Fibroblast of skin of right biceps (primary cell): ENCODE measurements at places on chromosomes 12 and 14.
A peak's percentile ranks its signal among the peaks of the same experiment; 100 is the strongest.

DNA sequence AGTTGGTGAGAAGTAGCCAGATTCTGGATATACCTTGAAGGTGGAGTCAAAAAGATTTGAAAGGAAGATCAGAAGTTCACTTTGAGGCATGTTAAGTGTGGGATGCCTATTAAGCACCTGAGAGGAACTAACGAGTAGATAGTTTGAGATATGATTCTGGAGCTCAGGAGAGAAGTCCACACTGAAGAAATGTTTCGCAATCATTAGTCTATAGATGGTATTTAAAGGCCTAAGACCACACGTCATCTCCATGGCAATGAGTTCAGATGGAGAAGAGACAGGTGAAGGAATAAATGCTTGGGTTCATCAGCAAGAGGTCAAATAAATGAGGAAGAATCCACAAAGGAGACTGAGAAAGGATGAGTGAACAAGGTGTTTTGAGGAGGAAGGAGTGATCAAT, 192.9 kb upstream of the NEDD1 start:
- DNase-seq = no peak

GRCh38 chr14:104550861-104551728, 28.5 kb upstream of the C14orf180 start:
- DNase-seq = no peak

DNA sequence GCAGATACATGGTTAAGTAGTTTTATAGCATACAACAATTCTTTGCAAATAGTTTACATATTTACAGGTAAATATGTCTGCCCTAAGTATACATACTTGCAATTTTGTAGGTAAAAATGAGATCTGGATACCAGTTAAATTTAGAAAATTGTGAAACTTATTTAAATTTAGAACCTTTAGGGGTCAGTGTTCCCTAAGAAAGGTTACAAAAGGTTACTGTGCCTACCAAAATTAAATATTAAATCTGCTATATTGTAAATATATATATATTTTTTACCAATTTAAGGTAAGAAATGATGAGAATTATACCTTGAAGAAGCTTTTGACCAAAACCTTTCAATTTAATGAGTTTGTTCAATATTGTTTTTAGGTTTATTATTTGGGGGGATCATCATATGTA, 54.0 kb downstream of the MIPOL1 start:
- DNase-seq = no peak

- DNase-seq = no peak
Measured at GRCh38 chr14:81385419-81385818, 14.7 kb downstream of the STON2 start.

GRCh38 chr12:47938093-47938492, 25.3 kb upstream of the TMEM106C start:
- DNase-seq = peak; percentile 67

DNA sequence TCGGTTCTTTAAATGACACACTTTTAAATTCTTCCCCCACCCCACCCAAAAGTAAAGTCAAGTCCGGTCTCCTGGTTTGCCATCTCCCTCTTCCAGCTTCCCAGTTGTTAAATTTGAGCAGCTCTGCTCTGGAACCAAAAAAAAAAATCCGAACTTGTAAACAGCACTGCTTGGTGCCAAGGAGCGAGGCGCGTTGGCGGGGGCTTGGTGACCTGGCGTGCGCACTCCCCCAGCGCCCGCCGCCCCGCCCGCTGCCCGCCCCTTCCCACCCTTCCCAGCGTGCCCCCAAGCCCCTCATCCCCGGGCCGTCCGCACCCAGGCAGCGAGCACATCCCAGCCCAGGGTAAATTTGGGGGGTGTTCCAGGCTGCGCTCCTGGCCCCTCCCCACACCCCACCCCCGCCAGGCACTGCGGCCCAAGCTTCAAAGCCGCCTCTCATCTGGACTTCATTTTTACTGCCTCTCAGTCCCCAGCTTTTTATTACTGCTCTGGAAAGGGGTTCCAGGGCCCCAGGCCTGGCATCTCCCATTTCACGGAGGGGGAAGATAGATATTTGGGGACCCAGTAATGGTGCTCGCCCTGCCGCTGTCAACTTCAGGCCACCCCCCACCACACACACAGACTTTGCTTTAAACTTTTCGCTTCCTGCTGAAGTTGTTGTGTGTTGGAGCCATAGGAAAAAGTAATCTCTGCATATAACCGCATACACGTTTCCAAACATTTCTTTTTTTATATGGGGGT, 11.7 kb upstream of the ITGB7 start:
- DNase-seq = no peak

GRCh38 chr12:97316321-97316720, 146.3 kb upstream of the RMST start:
- no peak for DNase-seq

- peak; percentile 25 for DNase-seq
Measured at GRCh38 chr12:29148596-29148910, 525 bp upstream of the FAR2 start.

GRCh38 chr14:35378425-35379233, 25.9 kb downstream of the NFKBIA start:
- no peak for DNase-seq

DNA sequence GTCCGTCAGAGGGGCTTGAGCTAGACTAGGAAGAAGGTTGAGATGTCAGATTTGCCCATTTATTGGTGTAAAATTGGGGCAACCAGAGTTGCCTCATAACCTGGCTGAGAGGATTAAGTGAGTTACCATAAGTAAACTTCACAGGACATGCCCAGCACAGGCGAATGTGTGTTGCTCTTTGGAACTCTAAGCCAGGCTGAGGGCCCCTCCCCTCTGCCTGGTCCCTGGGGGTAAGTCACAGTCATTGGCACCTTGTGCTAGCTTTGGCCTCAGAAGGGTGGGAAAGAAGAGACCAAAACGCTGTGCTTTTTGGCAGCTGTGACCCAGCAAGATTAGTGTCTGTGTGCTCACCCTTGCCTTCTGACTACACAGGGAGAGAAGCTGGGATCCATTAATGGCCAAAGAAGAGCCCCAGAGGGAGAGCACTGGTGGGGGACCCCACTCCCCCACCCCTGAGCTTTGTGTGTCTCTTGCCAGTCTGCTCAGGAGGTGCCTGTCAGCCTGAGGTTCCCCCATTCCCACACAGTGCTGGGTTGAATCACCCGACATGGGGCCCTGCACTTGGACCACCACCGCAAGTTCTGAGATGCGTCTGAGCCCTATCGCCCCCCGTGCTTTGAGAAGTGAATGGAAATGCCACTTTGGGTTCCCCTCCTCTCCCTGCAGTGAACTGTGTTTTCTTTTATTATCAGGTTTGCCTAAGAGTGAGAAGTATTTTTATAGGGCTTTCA, 74.1 kb downstream of the CACNA1C start:
- DNase-seq = no peak

- no peak for DNase-seq
Measured at GRCh38 chr12:63990828-63991547, 146.5 kb downstream of the SRGAP1 start.

DNA sequence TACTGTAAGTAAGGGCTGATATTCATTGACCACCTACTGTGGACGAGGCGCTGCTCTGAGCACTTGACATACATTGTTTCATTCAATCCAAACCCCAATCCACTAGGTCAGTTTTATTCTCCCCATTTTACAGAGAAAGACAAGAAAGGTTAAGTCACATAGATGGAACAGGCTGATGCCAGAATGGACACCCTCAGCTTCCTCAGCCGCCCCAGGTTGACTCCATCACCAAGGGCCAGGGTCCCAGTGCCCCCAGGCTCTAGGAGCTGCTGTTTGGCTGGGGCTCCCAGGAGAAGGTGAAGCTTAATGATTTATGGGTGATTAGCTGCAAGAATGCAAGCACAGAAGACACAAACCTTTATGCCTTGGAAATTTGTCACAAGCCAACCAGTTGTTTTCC, 671 bp upstream of the AQP2 start:
- DNase-seq = no peak

GRCh38 chr14:98393527-98393926, 878.5 kb downstream of the BCL11B start:
- DNase-seq = no peak

DNA sequence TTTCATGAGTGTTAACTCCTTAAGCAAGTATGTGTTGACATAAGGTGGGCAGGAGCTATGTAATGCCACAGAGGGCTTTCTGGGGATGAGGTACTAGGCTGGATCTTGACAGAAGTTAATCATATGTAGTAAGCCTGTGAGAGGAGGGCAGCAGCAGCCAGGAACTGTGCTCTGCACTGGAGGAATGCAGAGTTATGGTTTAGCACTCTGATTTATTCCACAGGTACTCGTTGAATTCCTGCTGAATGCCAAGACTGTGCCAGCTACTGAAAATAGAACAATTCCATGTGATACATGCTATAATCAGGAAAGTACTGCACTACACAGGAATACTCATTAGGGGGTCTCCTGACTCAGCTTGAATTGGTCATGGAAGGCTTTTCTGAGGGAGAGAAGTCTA, 58.7 kb downstream of the SUSD6 start:
- DNase-seq = no peak

GRCh38 chr14:87869619-87870583, 123.1 kb downstream of the GALC start:
- DNase-seq = peak; percentile 91

- no peak for DNase-seq
Measured at GRCh38 chr12:110252716-110253115, 28.3 kb upstream of the ATP2A2 start.

- no peak for DNase-seq
Measured at GRCh38 chr12:101372431-101372830, 35.1 kb downstream of the ARL1 start.

- DNase-seq = no peak
Measured at GRCh38 chr12:6065863-6066199, 58.6 kb downstream of the VWF start.
